Naive B cell (primary cell): ENCODE measurements at places on chromosomes 5 and 9. TPM values are rescaled to one million over a fixed set of nuclear protein-coding genes. Genes with fewer than 3 reads are reported as not detected.

The FYB1 gene
- 2.7 TPM for polyA plus RNA-seq

The BRD3 gene
- polyA plus RNA-seq, result 14.0 TPM

The F2RL2 gene
- 0.15 TPM for polyA plus RNA-seq

The ADAMTS13 gene
- polyA plus RNA-seq, result 0.25 TPM

The LCN1 gene
- polyA plus RNA-seq, result not detected

The PTPN3 gene
- polyA plus RNA-seq, result not detected

The ZNG1F gene
- polyA plus RNA-seq, result 1.7 TPM

The TEK gene
- not detected for polyA plus RNA-seq

The LCN9 gene
- not detected for polyA plus RNA-seq

The GAPT gene
- 432 TPM for polyA plus RNA-seq

The F12 gene
- polyA plus RNA-seq, result 1.4 TPM

The HAPLN1 gene
- not detected for polyA plus RNA-seq

The TOR1A gene
- 60.1 TPM for polyA plus RNA-seq

The CTXN3 gene
- polyA plus RNA-seq, result not detected

The CBY3 gene
- not detected for polyA plus RNA-seq
